ENCODE measurements at places on chromosomes 11 and 22.

GRCh38 chr22:29183971-29184848 is 21.5 kb upstream of the EMID1 start:
- DNase-seq: no peak

DNA sequence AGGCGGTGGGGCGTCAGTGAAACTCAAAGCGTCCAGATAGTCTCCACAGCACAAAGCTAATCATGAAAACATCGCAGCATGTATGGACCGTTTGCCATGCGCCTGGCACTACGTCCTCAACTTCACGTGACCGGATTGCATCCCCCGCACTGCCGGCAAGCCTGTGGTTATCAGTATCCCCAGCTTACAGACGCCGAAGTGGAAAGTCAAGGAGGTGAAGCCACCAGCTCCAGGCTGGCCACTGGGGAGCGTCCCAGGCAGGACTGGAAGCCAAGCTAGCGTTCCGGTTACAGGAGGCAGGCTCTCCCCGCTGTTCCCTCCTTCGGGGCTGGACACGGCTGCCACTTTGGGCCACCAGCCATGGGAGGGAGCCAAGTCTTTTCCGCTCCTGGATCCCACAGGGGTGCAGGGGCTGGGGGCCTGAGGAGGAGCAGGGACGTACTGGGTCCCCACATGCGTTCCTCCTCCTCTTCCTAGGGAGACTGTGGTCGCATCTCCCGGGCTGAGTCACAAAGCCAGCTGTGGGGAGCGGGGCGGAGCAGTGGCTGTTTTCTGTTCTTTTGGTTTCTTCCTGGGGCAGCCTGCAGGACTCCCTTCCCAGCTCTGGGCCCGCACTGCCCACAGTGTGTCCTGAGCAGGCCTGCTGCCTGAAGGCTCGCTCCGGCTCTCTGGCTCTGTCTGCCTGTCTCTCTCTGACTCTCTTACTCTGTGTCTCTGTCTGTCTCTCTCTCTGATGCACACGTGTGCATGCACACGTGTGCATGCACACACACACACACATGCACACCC is 4.3 kb upstream of the OSBPL5 start:
- no peak for DNase-seq

DNA sequence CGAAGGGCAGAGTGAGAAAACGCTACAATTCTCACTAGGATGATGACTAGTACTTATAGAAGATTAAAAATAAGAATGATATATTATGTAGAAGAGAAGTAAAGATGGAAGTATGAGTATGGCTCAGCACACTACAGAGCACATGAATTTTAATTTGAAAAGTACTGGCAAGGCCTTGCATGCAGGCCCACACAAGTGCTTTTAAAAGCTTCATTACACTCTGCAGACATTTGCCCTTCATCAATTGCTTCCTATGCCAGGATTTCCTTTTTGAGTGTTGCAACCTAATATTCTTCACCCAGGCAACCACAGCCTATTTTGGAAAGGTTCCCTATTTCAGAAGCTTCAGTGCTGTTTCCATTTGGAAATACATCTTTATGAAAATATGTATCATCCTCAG is 81.1 kb downstream of the LARGE2 start:
- DNase-seq: no peak

DNA sequence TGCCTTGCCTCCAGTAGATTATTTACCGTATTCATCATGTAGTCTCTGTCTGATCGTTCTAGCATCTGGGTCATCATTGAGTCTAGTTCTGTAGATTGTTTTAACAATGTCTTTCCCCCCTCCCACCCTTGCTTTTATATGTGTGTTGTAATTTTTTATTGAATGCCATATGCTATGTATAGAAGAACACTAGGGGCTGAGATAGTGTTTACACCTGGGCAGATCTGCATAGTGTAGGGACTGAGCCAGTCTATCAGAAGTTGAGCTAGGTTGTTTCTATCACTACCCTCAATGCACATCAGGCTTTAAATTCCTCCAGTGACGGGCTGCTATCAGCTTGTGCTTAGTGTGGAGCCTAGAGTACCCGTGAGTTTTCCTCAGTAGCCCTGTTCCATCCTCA is 61.6 kb downstream of the KREMEN1 start:
- no peak for DNase-seq

GRCh38 chr11:118792570-118793124 is 1.7 kb upstream of the DDX6 start:
- no peak for DNase-seq

- DNase-seq: no peak
Observed at GRCh38 chr11:65410936-65411680, 11.5 kb upstream of the NEAT1 start.

DNA sequence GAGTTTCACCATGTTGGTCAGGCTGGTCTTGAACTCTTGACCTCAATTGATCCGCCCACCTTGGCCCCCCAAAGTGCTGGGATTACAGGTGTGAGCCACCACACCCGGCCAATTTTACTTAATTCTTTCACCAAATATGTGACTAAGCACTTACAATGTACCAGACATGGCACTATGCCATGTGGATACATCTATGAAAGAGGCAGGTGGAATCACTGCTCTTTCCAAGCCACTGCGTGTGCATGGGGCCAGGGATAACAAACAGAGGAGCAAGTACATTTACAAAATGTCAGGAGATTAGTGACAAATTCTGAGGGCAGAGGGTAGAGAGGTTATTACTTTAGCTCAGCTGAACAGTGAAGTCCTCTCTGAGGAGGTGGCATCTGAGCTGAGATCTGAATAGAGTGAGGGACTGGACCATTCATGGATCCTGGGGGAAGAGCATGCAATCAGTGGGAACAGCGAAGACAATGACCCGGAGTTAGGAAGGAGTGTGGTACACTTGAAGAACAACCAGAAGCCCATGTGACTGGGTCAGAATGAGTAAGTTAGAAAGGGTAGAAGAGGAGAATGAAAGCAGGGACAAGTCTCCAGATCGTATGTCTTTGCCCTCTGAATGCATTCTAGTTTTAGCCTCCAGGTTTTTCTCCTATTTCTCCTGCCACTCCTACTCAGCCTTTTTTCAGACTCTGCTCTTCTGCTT is 38.3 kb upstream of the GRAMD1B start:
- no peak for DNase-seq

GRCh38 chr11:45098929-45099328 is 47.5 kb upstream of the PRDM11 start:
- DNase-seq: no peak

DNA sequence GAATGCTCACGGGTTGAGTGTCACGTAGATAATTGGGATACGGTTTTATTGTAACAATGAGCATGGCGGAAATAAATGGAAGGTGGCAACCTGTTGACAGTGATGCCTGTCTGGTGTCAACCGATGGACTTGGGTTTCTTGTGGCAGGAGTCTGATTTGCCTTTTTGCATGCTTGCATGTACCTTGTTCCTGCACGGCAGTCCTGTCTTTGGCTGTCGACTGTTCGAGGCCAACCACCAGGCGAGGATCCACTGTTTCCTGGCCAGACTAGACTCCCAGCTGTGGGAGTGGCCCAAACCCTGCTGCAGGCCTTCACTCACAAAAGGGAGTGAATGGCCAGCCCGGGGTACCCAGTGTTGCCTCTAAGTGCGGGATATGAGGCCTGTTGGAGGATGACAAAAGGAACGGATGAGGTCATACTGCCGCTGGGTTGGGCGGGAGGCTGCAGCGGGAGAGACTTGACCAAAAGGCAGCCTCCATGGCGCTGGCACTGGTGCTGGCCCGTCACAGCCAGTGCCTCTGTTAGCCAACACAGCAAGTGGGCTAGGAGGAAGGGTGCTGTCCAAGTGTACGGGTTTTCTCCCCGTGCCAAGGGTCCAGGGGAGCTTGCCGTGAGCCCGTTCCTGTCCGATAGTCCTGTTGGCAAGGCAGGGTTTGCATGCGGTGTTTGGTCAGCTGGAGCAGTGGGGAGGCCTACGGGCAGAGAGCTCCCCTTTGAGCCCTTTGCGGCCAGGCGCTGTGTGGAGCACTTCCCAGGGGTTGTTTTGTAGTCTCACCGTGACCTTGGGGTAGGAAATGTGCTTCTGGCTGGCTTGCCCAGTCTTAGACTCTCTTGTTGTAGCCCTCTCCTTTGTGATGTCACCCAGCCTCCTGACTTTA is 974 bp downstream of the DGCR8 start:
- no peak for DNase-seq

DNA sequence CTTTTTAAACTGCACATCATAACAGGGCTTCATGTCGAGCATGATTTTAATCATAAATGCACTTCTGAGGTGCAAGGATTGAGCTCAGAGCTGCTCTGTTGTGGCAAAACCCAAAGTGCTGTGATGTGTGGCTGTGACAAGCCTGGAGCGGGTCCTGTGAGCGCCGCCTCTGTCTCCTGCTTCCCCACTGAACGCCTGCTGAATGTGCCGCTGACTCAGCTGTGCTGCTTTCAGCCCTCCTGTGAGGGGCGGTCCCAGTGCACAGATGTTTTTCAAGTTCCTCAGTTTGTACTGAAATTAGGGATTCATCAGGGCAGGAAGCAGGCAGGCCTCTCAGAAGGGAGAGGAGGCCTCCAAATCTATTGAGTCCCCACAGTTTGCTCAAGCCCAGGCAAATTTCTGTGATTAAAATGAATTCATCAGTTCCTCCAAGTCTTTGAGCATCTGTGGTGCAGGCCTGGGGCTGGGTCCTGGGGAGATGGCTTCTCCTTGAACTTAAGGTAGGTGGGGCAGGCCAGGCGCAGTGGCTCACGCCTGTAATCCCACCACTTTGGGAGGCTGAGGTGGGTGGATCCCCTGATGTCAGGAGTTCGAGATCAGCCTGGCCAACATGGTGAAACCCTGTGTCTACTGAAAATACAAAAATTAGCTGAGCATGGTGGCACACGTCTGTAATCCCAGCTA is 3.0 kb upstream of the GTSE1 start:
- no peak for DNase-seq

- no peak for DNase-seq
Observed at GRCh38 chr22:17228725-17229126, 9.5 kb upstream of the ADA2 start.

DNA sequence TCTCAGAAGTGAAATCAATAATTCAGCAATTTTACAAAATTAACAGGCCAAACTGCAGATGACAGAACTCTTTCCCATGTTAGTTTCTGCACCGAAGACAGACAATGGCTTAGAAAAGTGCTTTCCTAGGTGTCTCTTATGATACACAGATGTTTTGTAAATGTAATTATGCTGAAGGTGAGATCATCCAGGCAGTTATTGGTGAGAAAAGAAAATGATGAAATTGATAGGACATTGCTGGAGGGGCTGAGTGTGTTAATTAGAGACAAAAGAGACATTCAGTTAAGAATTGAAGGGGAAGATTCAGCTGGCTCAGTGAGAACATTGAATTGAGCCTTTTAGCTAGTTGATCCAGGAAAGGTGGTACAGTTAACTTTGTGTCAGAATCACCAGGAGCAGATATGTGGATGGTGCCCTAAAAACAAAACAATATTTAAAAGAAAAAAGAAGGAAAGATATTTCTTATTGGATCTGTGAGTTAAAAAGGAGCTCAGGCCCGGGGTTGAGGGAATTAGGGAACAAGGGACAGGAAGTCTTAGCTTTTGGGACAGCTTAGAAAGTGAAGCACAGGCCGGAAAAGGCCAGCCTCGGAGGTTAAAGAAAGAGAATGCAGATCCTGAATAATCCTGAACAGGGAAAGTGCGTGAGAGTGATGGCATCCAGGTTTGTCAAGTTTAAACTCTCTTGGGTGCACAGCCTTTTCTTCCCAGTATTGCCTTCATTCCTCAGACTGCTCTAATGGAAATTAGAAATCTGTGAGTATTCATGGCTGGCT is 16.9 kb downstream of the ARHGAP42 start:
- no peak for DNase-seq

GRCh38 chr11:95711162-95711944 is 78.2 kb downstream of the FAM76B start:
- DNase-seq: no peak

GRCh38 chr22:26513838-26514237 is 1.6 kb upstream of the TFIP11 start:
- DNase-seq: no peak

GRCh38 chr22:44730490-44731356 is 21.7 kb upstream of the ARHGAP8 start:
- no peak for DNase-seq

GRCh38 chr22:46629291-46629690 is 9.1 kb downstream of the GRAMD4 start:
- no peak for DNase-seq

DNA sequence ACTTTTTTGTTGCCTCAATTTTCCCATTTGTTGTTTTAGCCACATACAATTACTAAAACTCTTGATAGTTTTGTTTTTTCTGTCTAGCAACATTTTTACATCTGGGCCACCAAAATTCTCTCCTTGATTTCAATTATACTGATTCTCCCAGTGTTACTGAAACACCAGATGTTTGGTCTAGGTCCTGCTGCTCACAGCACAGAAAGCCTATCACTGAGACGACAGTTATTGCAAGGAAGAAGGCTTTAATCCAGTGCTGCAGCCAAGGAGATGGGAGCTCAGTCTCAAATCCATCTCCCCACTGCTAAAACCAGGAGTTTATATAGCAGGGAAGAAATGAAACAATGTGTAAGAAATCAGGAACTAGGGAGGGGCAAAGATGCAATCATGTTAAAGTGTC is 837.7 kb upstream of the CNTN5 start:
- no peak for DNase-seq

- no peak for DNase-seq
Observed at GRCh38 chr22:27840436-27840835, 38.9 kb upstream of the MN1 start.

GRCh38 chr11:22901603-22902002 is 41.3 kb upstream of the CCDC179 start:
- DNase-seq: no peak

GRCh38 chr11:34755671-34756070 is 134.8 kb downstream of the EHF start:
- no peak for DNase-seq

DNA sequence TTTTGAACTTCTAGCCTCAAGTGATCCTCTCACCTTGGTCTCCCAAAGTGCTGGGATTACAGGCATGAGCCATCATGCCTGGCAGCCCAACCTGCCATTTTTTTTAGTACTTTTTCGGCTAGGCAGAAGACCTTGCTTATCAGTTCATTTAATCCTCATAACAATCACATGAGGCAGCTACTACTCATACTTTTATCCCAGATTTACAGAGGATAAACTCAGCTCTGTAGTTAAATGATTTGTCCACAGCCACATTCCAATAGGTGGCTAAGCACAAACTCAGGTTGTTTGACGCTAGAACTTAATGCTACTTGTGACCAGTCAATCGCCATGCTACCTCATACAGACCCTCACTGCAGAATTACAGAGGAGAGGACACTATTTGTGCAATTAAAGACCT is 28.1 kb downstream of the SBF2 start:
- no peak for DNase-seq

GRCh38 chr11:123407130-123407995 is 22.7 kb upstream of the GRAMD1B start:
- DNase-seq: peak; percentile 43

- DNase-seq: no peak
Observed at GRCh38 chr22:24053481-24054226, 42.5 kb downstream of the CABIN1 start.

Data from Panc1 (cell line).